ENCODE measurements at places on chromosomes 5 and 9.

GRCh38 chr5:172881691-172882370 is 47.8 kb downstream of the ERGIC1 start:
- no peak for DNase-seq

- DNase-seq, result no peak
These were observed 216.4 kb downstream of the CDH10 start for GRCh38 chr5:24428345-24428744.

GRCh38 chr5:118596255-118596654 is 392.1 kb downstream of the DTWD2 start:
- no peak for DNase-seq

- no peak for DNase-seq
These were observed 39.2 kb downstream of the TTC1 start for GRCh38 chr5:160048131-160048530.

- DNase-seq, result no peak
These were observed 4.9 kb downstream of the NKX2-5 start for GRCh38 chr5:173229966-173230689.

- no peak for DNase-seq
These were observed 261.7 kb downstream of the KIF4B start for GRCh38 chr5:155275222-155275621.

DNA sequence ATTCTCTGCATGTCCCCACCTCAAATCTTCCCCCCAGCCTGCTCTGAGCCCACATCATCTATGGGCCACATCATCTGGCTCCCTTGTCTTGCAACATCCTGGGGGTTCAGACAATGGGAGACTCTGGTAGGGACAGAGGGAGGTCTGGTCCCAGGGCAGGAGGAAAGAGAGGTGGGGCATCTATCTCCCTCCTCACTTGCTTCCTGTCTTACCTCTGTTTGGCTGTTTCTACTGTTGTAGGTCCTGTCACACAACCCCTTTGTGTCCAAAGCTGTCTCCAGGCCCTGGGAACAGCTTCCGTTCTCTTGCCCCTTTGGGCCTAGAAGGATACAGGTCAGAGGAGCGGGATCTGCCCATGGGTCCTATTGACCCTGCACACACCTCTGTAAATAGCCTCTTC is 227.2 kb downstream of the NSG2 start:
- no peak for DNase-seq

GRCh38 chr5:114437936-114438335 is 76.1 kb downstream of the KCNN2 start:
- DNase-seq, result no peak

DNA sequence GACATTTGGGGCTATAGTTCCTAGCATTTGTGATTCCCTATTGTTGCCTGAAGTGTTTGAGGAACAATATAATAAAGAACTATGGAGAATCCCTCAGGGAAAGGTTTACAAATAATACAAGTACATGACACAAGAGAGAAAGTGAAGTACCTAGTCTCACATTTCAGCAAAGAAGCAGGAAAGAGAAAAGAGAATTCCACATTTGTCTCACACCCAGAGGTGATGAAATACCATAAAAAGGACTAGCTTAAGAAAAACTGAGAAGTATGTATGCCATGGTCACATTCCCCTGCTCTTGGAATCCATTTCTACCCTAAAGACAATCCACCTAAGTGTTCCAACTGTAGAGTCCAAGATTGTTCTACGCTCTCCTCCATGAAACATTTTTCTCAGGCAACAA is 79.0 kb upstream of the TARS1 start:
- no peak for DNase-seq

GRCh38 chr5:11595045-11595444 is 309.2 kb downstream of the CTNND2 start:
- no peak for DNase-seq

GRCh38 chr9:117823576-117823975 is 119.4 kb downstream of the TLR4 start:
- DNase-seq, result no peak

- no peak for DNase-seq
These were observed 5.5 kb downstream of the NIM1K start for GRCh38 chr5:43197535-43197934.

- no peak for DNase-seq
These were observed 3.3 kb upstream of the RALGDS start for GRCh38 chr9:133124123-133124906.

DNA sequence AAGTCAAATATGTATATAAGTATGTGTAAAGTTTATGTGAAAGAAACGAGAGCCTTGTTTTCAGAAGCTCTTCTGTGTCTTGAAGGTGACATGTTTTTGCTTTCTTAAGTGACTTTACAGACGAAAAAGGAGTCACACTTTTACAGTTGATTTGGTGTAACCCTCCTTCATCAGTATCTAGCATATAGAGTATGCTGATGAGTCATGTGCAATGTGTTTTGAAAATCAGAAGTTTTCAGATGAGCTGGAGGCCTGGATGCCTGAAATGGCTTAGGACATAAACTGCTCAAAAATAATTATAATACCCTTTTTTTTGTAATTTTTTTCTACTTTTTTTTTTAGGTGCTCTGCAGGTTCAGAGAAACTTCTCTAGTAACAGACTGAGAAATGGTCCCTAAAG is 209.5 kb downstream of the CD180 start:
- DNase-seq, result no peak

DNA sequence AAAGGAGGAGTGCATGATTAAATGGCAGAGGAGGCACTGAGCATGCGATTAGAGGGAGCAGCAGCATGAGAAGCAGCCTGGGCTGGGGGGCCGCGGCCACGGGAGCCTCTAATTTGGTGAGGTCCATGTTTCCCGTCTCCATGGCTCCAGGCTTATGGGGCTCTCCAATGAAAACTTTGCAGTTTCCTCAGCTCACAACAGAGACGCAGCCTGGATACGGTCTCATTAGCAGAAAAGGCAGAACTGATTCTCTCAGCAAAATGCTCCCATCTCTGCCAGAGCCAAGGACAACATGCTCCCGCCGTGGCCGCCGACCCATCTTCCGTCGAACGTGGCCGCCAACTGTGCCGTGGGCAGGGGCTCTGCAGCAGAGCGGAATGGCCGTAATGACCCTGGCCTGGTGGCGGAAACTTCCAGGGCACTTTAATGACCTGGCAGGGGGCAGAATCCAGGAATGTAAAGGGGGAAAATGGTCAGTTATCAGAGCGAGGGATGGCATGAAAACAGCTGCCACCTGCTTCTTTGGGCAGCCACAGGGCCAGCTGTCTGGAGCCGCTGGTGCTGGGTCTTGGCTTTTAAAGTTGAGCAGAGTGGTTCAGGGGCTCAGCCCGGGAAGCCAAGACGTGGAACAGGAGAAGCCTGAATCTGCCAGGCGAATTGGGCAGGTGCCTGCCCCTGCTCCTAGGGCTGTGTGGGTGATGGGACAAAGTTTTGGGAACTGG is 76.5 kb downstream of the COL5A1 start:
- no peak for DNase-seq

- DNase-seq, result peak; percentile 65
These were observed 105.5 kb upstream of the PITX1 start for GRCh38 chr5:135139381-135140134.

- no peak for DNase-seq
These were observed 40.0 kb downstream of the HRH2 start for GRCh38 chr5:175697846-175698245.

DNA sequence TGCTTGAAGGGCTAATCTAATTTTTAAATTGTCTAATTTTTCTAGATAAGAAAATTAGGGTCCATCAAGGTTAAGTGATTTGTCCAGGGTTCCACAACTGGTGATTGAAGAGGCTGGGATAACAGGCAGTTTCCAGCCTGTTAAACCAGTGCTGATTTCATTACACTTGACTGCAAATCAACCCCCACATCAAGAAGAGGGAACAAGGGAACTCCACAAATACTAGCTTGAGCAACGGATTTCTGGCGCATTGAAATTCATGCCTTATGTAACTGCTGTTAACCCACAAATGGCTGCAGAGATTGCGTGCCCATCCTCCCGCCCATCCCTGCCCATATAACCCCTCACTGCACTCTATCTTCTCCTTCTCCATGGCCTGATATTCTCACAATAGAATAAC is 10.0 kb downstream of the PLPPR1 start:
- no peak for DNase-seq

DNA sequence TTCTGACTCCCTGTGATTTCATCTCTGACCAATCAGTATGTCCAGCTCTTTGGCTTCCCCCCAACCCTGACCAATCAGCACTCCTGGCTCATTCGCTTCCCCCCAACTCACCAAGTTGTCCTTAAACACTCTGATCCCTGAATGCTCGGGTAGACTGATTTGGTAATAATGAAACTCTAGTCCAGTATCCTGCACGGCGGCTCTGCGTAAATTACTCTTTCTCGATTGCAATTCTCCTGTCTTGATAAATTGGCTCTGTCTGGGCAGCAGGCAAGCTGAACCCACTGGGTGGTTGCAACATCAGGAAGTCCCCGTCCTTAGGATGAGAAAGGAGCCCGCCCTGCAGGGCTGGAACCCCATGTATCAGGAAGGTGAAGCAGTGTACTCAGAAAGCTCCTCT is 10.4 kb downstream of the FCN2 start:
- DNase-seq, result no peak

DNA sequence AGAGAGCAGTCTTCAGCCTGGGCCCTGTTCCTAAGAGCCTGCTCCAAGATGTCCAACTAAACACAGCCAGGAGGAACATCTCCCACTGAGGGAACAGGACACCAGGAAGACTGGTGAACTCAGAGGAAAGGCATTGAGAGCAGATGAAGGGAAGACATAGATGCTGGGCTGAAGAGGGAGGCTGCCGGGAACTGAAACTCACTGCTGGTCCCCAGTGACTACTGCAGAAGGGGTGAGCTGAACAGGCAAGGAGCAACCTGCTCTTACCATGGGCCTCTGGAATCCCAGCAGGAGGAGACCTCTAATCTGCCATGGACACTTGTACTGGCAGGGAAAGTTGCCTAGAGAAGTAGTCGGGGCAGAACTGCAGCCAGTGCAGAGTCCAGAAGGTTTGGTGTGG is 95.7 kb downstream of the TRPM3 start:
- DNase-seq, result no peak

- DNase-seq, result no peak
These were observed 111.6 kb upstream of the IQGAP2 start for GRCh38 chr5:76291305-76292077.

GRCh38 chr9:4223312-4223833 is 76.5 kb downstream of the GLIS3 start:
- DNase-seq, result no peak

DNA sequence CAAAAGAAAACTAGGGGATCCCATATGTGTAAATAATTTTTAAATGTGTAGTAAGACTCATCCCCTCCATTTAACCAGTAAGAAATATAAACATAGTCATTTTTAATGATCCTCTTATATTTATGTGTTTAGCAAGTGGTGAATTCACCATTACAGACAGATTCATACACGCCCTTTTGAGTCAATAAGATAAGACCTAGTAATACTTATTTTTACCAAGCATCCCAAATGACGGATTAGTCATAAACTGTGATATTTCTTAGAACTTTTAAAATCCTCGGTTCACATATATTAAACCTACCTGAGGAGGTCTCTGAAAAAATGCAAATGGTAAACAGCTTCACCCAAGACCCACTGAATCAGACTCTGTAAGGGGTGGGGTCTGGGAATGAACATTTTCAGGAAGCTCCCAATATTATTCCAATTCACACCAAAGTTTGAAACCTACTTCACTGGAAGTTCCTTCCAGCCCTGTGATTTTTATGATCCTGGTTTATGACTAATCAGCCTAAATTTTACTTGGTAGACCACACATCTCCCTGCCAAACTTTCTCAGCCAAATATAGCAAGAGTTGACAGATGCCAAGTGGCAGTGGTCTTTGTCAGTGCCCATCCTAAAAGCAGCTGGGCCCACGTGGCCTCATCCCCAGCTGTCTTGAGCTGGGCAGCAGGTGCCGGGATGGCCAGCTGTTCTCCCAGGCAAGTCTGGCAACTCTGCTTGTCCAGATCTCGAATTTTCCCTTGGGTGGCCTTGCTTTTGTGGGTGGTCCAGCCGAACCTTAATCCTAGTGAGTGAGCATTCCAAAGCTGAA is 559.0 kb upstream of the RGMB start:
- peak; percentile 69 for DNase-seq

DNA sequence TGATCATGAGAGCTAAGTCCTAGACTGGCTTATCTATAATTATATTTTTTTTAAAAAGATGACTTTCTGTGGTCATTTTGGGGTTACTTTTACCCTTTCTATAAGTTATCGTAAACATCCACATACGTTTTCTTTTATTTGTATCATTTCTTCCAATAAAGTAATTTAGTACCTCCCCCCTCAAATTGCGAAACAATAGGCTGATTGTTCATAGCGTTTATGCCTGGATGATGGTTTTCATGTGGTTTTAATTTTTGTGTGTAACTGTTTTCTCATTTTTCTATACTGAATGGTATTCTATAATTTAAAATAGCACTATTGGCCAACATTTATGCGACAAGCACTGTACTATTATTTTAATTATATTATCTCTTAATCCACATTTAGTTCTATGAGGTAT is 44.5 kb downstream of the SMC5 start:
- no peak for DNase-seq

DNA sequence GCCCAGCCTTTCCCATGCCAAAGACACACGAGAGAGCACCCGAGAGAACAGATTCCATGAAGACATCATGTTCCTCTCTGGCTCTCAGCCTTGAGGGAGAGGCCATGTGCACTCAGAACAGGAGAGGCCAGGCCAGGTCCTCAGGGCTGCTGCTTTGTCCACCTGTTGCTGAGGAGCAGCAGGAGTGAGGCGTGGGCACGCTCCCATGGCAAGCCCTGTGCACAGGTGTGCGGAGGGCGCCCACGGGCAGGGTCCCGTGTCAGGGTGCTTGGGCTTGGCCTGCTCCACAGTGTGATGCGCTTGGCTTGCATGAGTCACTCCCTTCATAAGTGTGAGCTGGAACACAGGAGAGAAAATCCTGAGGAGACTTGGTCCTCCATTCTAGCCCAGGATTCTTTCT is 27.4 kb downstream of the ZNF354A start:
- no peak for DNase-seq

DNA sequence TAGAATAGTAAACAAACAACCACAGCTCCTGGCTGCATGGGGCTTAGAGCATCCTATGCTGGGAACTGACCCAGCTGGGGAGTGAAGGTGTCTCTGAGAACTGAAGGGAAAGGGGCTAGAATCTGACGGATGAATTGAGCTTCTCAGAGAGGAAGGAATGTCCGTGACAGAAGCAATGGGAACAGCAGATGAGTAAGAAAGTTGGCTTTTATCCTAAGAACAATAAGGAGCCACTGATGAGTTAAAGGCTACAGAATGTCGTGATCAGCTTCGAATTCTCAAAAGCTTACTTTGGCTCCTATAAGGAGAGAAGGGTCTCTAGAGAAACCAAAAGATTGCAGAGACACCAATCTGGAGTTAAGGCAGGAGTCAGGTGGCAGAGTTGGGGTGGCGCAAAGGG is 52.6 kb downstream of the EBF1 start:
- DNase-seq, result peak; percentile 56

- DNase-seq, result no peak
These were observed 13.8 kb downstream of the URM1 start for GRCh38 chr9:128384801-128385495.

DNA sequence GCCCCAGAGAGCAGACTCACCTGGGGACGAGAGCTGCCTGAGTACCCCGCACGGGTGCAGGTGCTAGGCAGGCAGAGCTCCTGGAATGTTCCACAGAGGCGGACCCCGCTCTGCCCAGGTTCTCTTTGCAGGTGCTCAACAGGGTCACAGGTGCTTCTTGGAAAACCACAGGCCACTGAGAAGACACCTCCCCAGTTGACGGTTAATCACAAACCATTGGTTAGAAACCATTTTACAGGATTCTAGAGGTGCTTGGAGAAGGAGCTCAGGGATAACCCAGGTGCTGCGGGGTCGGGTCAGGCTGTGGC is 17.3 kb upstream of the SLC6A19 start:
- no peak for DNase-seq

GRCh38 chr5:151617841-151618710 is 26.9 kb upstream of the FAT2 start:
- DNase-seq, result no peak

GRCh38 chr5:174311531-174312269 is 266.2 kb downstream of the NSG2 start:
- no peak for DNase-seq
